CD4-positive, alpha-beta T cell treated with Interferon gamma for 1 hour (primary cell): ENCODE measurements at places on chromosomes 16 and 17.

DNA sequence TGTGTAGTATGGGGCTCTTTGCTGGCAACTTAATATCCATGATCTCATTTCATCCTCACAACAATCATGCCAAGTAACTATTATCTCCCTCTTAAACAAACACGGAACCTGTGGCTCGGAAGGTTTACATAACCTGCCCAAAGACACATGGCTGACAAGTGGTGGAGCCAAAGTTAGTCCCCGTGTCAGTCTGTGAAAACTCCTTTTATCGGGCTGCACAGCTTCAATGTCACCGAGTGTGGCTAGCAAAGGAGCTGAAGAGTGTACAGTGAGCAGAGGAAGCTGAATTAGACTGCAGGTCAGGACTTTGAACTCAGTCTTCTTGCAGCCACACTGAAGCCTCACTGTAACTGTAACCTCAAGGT, 80.3 kb downstream of the PARN start:
- no peak for DNase-seq

DNA sequence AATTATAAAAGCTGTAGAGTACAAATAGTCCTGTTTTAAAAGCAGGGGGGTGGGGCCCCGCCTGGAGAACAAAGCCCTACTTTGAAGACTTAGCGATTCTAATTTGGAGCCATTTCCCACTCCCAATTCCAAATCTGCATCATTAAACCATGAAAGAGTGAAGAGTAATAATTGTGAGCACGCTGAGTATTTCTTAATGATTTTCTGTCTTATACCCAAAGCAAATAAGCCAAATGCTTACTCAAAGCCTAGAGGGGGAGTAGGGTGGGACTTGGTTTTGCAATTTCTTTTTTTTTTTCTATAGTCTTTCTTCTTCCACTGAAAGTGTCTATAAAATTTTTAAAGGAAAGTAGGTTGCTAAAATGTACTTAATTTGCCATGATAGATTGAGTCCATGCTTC, 470.1 kb downstream of the TOX3 start:
- DNase-seq: no peak

DNA sequence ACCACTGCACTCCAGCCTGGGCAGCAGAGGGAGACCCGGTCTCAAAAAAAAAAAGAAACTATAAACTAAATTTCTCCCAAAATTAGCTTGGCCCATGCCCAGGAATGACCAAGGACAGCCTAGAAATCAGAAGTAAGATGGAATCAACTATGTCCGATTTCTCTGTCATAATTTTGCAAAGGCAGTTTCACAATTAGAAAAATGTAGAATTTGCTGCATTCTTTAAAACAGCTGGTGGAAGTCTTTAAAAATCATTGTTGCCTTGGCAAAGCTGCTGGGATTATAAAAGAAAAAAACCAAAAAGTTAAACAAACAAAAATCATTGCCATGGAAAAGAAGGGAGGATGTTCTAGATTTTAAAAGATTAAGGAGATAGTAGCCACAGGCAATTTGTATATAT, 32.4 kb downstream of the WWP2 start:
- DNase-seq: no peak

DNA sequence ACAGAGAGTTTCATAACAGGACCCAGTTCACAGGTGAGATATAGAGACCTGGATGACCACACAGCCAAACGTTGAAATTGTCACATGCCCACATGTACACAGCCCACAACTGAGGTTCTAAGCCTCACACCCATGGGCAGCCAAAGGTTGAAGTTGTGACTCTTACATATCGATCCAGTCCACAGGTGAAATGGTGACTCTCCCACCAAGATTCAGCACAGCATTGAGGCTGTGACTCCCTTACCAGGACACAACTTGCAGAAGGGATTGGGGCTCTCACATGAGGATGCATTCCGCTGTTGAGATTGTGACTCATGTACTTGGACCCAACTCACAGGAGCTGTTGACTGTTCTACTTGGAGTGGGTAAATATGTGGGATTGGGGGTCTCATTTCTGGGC, 1836.4 kb downstream of the TP53TG3F start:
- DNase-seq: no peak

GRCh38 chr16:59604354-59604753, 870.2 kb upstream of the GOT2 start:
- no peak for DNase-seq

DNA sequence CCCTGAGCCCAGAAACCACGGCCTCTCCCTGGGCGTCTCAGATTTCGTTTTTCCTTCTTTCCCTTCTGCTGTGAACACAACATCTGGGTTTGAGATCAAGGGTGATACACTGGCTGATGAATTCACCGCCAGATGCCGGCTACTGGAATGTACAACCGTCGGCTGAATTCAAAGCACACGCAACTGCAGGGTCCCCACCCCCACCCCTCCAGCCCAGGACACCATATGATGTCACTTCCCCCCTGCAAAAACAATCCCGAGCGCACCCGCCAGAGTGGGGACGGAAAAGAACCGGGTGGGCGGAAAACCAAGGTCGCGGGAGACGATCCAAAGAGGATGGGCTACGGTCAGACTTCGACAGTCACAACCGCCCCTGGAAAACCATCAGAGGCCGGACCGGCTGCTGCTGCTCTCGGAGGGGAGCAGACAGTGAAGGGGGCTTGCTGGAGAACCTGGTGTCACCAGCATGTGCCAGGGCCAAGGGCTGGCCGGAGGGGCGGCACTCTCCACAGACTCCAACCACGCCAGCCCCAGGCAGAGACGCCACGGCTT, 23.3 kb downstream of the CEP295NL start:
- peak; percentile 39 for DNase-seq

GRCh38 chr16:78597809-78598570, 498.5 kb downstream of the WWOX start:
- no peak for DNase-seq

- no peak for DNase-seq
Measured at GRCh38 chr17:63504261-63504660, 18.9 kb upstream of the KCNH6 start.

DNA sequence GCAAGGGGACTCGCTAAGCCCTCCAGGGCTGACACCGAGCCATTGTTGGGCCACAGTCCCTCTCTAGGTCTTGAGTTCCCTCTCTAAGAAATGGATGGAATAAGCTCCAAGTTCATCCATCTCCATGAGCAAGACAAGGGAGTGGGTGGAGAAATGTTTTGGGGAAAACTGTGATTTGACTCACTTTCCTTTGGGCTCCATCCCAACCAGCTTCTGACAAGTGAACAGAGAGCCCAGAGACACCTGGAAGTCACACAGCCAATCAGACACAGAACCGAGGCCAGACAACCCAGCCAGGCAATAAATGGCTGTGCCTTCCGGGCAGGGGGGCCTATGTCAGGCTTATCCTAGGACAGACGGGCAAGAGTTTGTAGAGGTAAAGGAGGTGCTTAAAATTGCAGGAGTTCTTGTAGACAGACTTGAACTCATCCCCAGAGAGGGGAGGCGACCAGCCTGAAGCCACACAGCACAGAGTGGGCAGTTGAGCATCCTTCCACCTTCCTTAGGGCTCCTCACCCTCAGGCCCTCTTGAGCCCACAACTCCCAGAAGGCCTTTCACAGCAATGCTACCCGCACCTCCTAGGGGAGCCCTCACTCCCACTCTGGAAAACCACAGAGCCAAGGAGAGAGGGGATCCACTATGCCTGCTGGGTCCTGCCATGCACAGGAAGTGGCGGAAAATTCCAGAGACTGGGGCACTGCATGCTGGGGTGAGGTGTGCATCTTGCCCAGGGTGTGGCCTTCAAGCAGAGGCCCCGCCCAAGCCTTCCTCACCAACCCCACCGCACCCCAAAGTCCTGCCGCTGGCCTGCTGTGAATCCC, 9.5 kb upstream of the FAM83G start:
- no peak for DNase-seq

GRCh38 chr17:43327834-43328420, 70.9 kb upstream of the ARL4D start:
- DNase-seq: no peak

GRCh38 chr17:29584452-29585079, 4.9 kb downstream of the GIT1 start:
- DNase-seq: no peak

DNA sequence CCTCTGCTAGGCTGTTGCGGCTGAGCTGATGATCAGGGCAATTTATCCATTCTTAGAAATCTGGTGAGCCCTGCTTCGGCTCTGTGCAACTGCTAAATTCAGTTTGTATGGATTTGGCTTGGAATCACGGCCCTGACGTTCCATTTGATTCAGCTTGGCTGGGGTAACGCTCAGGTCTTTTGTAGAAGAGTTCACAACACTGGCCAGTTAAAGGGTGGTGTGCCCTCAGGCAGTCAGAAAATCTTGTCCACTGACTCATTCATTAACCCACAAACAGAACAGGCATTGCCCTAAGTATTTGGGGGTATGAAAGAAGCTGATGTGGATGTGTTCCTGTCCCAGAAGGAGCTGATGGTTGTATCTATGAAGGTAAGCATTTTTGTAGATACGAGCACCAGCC, 53.9 kb downstream of the GNAO1 start:
- DNase-seq: no peak

GRCh38 chr16:68000450-68000849, 1.2 kb upstream of the DPEP2 start:
- no peak for DNase-seq

DNA sequence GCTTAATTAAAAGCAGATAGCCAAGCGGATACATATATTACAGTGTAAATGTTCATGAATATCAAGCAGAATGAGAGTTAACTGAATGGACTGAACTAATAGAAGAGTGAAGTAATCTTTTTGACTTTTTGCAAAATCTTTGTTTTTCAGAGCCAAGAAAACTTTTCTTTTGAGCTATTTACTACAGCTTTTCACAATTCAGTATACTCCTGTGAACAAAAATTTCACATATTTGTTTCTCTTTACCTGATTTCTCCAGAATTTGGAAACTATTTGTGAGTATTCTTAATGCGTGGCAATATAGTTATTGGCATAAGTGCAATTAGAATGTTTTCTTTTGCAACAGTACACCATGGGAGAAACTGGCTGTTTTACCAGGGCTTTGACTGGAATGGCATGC, 9.1 kb upstream of the DUXB start:
- DNase-seq: no peak

GRCh38 chr17:75542229-75542628, 16.7 kb downstream of the LLGL2 start:
- DNase-seq: no peak

GRCh38 chr16:66515596-66516508, 34.1 kb downstream of the TK2 start:
- peak; percentile 43 for DNase-seq

DNA sequence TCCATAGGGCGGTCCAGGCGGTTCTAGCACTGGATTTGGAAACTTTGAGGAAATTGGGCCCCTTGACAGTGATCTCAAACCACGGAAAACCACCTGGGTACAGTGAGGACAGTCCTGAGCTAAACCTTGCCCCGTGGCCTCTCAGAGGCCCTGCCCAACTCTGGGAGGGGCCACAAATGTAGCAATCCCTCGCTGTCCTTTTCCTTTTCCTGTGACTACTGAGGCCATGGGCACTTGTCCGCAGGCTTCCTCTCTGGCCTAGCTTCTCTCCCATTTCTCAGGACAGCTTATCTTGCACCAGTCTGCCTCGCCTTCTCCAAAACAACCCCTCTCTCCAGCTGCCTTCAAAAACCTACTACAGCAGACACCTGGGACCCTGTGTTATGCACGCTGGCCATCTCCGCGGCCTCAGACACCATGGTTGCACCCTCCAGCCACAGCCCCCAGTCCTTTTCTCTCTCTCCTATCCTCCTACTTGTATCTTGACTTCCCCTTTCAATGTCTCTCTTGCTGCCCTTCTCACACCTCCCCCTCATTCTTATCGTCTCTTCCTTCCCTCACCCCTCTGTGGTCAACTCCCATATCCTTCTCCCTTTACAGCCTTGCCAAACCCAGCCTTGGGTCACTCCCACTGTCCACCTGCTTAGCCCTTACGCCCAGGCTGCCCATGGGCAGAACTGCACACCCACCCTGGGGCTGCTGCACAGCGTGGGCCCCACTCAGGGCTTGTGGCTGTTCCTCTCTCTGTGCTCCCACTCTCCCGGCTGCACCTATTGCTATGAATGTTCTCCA, 7.6 kb downstream of the SCPEP1 start:
- DNase-seq: peak; percentile 6

DNA sequence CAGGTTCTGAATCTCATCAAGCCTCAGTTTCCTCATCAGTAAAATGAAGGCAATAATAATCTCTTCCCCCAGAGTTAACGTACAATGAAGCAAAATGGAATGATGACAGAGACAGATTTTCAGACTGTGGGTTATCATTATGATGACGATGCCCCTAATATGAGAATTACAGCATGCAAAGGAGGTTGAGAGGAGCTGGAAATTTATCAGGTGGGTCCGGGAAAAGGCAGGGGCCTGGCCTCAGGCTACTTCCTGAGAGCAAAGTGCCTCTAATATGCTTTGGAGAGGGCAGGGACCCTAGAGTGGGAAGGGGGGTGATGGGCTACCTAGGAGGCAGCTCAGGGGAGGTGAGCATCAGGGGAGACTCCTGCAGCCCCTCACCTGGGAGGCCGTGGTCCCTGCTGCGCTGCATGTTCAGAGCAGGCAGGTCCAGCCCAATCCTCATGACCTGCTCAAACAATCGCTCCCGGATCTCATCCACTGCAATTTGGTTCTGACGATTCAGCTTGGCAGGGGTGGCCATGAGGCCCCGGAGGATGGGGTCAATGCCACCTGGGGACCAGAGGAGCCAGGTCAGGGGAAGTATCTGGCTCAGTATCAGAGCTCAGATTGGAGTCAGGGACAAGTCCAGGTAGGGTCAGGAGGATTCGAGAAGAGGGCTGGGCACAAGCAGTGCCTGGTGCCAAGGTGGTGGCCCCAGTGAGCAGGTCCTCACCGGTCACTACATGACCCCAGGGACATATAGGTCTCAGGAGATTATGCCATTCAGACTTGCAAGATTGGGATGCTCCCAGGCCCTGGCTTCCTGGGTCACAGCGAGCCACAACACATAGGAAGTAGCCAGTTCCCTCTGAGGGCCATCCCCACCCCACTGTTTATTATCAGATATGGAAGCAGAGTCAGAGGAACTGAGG, 8.1 kb downstream of the MPO start:
- no peak for DNase-seq

DNA sequence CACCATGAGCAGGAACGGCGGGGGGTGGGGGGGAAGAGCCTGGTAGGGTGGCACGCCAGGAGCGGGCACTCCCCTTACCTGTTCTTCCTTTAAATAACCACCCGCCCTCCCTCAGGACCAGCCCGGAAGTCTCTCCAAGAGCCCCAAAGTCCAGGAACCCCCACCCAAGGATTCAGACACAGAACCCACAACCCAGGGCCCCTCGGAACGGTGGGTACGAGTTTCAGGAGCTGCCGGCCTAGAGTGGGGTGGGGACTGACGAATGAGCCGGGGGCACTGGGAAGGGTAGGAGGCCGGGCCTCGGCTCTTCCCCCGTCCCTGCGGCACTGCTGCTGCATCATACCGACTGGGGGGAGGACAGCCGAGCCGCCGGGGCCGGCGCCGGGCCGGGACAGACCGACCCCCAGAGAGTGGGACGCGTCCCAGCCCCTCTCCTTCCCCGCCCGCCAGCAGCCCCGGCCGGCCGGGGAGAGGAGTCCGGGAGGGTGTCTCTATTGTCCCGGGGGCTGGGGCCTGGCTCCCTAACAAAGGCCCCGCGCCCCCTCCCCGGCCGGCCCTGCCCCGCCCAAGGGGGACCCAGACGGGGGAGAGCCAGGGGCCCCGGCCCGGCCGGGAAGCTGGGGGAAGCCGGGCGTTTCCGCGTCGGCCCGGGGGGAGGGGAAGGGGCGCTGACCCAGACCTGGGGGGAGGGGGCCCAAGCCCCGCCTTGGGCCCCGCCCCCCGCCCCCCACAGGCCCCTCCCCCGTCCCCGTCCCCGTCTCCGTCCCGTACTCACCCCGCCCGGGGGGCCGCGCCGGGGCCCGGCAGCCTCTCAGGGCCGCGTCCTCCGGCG, 747 bp downstream of the ATXN7L3 start:
- DNase-seq: peak; percentile 67
